EH (cell line): ENCODE measurements at places on chromosomes 11 and 22.

DNA sequence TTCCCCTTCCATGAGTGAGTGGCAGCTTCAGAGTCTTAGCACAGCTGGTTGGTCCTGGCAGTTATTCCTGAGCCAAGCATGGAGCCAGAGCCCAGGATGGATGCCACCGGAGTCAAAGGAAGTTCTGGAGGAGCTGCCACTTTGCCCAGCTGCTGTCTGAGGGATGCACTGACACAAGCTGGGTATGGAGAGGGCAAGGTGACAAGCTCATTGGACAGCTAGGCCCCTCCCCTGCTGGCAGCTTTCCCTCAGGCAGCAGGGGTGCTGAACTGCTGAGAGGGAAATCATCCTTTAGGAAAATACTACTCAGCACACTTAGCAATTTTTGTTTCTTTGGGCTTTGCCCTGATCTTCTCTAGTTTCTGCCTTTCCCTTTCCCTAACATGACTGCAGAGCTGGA, 99.3 kb upstream of the SESN3 start:
- no peak for DNase-seq

DNA sequence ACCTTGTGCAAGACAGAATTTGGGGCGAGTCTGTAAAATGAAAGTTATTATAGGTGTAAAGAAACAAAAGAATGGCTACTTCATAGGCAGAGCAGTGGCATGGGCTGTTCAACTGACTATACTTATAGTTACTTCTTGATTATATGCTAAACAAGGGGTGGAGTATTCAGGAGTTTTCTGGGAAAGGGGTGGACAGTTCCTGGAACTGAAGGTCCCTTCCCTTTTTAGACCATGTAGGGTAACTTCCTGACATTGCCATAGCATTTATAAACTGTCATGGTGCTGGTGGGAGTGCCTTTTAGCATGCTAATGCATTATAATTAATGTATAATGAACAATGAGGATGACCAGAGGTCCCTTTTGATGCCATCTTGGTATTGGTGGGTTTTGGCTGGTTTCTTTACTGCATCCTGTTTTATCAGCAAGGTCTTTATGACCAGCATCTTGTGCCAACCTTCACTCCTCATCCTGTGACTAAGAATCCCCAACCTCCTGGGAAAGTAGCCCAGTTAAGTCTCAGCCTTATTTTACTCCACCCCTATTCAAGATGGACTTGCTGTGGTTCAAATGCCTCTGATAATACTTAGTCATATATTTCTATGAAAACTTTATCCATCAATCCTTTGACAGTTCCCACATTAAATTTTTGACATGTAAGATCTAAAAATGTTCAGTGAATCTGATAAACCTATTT, 118.6 kb downstream of the ARHGAP42 start:
- DNase-seq = peak; percentile 44

GRCh38 chr11:79160791-79161403, 279.9 kb downstream of the TENM4 start:
- no peak for DNase-seq

- DNase-seq = no peak
Measured at GRCh38 chr11:9772218-9772617, 108.3 kb downstream of the SWAP70 start.

GRCh38 chr22:16810188-16810802, 14.9 kb downstream of the XKR3 start:
- DNase-seq = no peak

DNA sequence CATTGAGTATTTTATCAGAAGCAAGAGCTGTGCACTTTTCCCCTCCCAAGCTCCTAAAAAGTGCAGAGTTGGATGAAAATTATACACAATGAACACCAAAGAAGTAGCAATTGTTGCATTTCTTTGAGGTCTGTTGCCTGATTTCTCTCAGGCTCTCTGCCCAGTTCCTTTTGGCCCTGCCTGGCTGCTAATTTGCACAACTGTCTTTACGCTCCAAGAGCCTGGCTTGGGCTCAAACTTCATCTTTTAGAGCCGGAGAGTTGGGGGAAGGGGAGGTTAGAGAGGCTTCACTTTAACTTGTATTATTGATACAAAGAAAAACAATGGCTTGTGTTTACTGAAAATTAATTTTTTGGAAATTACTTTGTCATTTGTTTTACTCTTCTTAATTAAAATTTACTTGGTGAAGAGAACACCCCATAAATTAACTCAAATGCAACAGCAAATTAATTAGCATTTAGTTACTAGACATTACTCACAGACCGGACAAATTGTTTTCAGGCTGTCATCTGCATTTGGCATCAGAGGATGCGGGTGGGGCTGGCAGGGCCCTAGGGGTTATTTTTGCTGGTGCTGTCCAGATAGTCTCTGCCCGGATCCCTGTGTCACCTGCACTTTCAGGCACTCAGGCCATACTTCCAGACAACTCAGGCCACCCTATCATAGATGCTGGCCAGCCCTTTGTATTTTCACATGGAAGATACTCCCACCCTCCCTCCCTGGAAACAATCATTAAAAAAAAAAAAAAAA, 407.3 kb downstream of the NXPE2 start:
- no peak for DNase-seq

- no peak for DNase-seq
Measured at GRCh38 chr11:58640386-58641023, 18.0 kb downstream of the CNTF start.

DNA sequence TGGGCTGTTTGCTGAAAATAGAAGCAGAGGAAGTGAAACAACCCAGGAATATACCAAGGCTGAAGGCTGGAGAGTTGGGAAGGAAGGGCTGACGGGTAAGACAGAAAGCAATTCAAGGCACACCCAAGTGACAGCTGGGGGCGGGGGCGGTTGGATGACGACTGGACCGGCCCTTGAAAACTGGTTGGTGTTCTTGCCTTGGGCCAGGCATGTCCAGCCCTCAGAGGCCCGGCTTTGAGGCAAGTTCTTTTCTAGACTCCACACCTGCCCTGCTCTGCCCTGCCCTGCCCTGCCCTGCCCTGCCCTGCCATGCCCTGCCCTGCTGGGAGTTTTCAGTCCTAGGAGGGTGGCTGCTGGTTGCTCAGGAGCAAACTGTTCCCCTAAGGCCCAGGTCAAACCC, 34.2 kb upstream of the CACNG2 start:
- DNase-seq = no peak

DNA sequence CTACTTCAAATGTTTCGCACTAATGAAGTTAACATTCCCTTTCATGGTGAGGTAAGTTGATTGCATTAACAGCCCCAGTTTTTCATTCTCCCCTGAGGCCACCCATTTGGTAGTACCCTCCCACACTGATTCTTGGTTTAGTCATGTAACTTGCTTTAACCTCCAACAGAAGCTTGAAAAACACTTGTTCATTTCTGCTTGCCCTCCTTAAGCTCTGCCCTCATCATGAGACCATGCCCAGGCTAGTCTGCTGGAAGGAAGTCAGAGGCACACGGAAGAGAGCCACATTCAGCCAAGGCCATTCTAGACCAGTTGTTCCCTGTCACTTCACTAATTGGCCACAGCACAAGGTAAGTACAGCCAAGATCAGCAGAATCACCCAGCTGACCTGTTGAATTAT, 50.7 kb upstream of the CD44 start:
- DNase-seq = no peak

- DNase-seq = peak; percentile 63
Measured at GRCh38 chr11:72012897-72013721, 14.4 kb downstream of the IL18BP start.

GRCh38 chr11:114256967-114257286, 39.3 kb upstream of the NNMT start:
- no peak for DNase-seq

- DNase-seq = no peak
Measured at GRCh38 chr22:43845981-43846380, 16.3 kb downstream of the SULT4A1 start.

- no peak for DNase-seq
Measured at GRCh38 chr11:67321313-67321871, 18.1 kb downstream of the SSH3 start.

DNA sequence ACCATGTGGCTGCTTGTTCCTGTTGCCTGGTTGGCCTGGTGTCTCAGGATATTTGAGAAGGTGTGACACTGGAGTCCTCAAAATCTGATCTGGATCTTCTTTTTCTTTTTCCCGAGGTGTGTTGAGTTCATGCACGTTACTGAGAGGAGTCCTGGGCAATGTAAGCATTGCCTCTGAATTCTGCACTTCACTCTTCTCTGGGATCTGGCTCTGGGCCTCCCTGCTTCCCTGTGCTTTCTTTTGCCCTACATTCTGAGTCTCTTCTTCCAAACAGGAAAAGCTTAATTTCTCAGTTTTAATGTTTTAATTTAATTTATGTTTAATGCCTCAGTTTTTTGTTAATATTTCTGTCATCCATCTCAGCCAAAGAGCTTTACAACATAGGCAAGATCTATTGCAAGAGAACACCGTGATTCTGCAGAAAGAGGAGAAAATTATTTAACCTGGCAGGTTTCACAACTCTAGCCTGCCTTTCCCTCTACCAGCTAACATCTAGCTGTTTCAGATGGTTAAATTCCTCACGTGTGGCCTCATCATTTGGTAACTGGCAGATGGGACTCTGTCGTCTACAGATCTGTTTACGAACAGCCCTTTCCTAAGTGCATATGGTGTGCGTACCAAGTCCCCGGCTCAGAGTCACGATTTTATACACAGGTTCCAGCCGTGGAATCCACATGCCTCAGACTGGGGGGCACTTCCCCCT, 24.7 kb downstream of the LDLRAD3 start:
- DNase-seq = peak; percentile 10

DNA sequence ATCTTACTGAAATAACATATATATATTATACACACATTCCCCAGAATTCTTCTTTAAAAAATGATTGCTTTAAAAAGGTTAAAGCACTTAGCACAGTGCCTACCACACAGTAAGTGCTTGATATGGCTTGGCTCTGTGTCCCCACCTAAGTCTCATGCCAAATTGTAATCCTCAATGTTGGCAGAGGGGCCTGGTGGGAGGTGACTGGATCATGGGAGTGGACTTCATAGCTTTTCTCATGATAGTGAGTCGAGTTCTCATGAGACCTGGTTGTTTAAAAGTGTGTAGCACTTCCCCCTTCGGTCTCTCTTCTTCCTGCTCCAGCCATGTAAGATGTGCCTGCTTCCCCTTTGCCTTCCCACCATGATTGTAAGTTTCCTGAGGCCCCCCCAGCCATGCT, 6.2 kb downstream of the CRYAB start:
- DNase-seq = peak; percentile 18

DNA sequence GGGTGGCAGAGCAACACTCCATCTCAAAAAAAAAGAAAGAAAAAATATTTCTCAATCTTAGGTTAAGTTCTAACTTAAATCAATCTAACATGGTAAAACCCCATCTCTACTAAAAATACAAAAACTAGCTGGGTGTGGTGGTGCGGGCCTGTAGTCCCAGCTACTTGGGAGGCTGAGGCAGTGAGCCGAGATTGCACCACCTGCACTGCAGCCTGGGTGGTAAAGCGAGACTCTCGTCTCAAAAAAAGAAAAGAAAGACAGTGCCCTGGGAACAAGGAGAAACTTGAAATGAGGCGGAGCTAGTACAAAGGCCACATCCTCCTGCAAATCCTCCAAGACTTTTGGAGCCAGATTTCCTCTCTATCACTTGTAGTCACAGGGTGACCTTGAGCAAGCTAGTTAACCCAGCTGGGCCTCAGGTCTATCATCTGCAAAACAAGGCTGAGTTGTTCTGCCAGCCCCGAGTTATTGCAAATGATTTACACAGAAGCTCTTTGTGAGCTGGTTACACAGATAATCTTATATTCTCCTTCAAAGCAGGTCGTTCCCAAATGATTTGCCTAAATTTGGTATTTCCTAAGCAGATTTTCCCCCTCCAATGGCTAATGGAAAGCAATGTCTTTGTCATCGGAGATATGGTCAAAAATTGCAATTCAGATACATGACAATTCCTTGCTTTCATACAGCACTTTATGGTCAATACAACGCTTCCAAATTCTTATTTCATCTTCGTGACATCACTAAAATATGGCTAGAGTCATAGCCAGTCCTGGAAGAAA, 1.9 kb downstream of the ANKRD54 start:
- DNase-seq = no peak

DNA sequence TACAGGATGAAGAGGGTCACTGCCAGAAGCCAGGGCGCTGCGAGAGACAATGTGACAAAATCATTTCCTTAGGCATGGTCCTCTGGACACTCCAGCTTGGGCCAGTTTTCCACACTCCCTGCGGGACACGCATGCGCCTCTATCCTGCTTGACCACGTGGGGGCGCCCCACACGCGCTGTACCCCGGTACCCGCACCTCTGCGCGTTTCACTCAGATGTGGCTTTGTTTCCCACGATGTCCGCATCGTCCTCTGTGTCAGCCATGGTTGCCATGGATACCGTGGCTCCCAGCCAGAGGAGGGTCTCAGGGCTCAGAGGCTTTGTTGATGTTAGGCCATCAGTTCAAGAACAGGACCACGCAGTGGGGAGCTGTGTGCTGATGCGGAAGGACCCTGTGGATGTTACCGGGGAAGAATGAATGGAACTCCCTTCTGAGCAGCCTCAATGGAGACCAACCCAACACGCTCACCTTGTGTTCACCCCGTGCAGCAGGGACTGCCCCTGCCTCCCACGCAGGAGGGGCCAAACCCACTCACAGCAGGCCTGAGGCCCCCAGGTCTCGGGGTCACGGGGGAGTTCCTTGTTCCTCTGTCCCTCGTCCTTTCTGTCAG, 101.1 kb upstream of the SLC22A12 start:
- peak; percentile 66 for DNase-seq

DNA sequence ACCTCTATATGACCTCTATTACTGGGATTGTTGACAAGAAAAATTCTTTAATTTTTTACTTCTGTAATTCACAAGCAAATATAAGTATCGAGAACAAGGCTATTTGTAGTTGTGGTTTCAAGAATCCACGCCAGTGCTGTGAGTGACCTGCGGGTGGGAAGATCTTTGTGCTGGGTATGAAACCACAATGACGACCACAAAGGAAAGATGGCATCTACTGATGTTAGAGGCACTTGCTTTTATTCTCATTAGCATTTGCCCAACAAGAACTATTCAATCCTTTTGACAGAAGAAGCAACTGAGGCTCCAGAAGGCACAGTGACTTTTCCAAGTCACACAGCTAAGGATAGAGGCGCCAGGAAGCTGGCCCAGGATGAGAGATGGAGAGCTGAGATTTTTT, 1054.9 kb downstream of the TBC1D22A start:
- DNase-seq = no peak

DNA sequence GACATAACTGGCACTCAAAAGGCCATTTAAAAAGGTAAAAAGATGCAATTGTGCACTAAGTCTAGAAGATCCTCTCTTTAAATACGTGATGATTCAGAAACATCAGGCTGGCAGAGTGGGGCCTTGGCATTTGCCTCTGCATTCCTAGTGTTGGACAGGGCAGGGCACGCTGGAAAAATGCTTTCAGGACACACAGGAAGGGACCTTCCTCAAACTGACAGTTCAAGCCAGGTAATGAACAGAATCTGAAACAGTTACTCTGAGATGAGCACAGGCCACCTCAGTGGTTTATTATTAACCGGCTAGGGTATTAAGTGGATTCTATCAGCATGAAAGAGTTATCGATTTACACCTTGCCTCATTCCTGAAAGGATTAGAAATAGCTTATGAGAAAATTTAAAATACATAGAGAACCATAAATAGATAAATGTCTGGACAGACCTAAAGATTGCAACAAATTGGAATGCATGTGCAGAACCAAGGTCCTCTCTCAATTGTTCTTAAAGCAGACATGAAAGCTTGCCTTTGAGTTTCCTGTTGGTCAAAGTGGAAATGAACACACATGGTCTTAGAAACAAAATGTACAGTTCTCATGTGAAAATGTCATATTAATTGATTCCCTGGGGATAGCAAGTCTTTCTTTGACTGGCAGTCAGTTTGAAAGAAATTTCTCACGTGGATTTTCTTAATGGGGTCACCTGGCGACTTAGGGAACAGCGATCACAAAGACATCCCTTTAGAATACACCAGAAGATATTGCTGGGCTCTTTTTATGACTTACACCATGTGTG, 21.5 kb upstream of the CSNK2A3 start:
- no peak for DNase-seq
